ENCODE measurements at places on chromosomes 16 and 17.

DNA sequence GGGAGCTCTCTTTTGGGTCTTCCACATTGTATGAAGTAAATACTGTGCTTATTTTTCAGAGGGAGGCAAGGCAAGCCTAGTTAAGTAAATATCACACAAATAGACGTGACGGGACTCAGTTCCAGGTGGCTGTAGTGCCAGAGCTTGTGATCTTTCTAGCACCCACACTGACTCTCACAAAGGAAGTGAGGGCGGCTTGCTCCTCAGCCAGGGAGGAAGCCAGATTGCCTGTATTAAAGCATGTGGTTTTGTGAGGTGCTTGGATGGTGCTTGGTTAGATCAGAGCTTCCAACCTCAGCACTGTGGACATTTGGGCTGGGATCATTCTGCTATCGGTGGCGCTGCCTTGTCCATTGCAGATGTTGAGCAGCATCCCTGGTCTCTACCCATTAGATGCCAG is 80.1 kb downstream of the VAT1L start:
- peak; percentile 1 for DNase-seq

DNA sequence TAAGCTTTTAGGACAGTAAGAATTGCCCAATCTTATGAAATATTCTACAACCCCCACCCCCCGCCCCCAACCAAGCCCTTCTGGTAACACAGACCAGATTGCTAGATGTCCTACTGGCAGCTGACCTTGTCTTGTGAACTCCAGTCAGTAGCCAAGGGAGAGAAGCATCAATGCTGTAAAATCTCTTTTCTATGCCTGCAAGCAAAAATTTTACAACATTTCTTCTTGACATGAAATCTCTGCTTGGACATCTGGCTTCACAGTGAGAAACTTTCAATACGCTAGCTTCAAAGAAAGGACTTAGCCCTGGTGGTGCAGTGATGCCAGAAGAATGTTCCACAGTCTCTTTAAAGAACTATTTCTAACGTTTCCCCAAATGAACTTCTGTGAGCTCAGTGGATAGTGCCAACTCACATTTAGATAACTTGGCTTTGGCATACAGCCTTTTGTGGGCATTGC is 169.3 kb upstream of the AXIN2 start:
- no peak for DNase-seq

GRCh38 chr16:84643180-84643583 is 5.1 kb upstream of the KLHL36 start:
- DNase-seq, result no peak

GRCh38 chr17:80395402-80396151 is 19.4 kb upstream of the ENDOV start:
- DNase-seq, result peak; percentile 41

DNA sequence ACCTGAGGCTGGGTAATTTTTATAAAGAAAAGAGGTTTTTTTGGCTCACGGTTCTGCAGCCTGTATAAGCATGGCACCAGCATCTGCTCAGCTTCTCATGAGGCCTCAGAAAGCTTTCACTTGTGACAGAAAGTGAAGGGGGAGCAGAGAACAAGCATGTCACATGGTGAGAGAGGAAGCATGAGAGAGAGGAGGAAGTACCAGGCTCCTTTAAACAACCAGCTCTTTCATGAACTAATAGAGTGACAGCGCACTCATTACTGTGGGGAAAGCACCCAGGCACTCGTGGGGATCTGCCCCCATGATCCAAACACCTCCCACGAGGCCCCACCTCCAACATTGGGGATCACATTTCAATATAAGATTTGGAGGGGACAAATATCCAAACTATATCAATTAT is 86.8 kb downstream of the USP32 start:
- peak; percentile 96 for DNase-seq

DNA sequence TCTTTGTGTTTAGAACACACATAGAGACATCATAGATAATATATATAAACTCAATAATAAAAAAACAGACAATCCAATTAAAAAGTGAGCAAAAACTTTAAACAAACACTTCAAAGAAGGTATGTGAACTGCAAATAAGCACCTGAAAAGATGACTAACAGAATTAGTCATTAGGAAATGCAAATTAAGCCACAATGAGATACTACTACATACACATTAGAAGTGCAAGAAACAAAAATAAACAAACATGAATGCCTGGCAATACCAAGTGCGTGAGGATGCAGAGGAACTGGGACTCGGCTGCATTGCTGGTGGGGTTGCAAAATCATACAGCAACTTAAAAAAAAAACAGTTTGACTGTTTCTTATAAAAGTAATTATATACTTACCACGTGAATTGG is 799.0 kb downstream of the KCNJ2 start:
- no peak for DNase-seq

- peak; percentile 39 for DNase-seq
Measured at GRCh38 chr17:4806777-4807604, at the start of gene PLD2. TSS of gene PLD2 (plus strand) at chr17:4807152. CDS start at chr17:4807773, 621 bp downstream.
